ENCODE measurements at places on chromosomes 11 and 22.
A peak's percentile ranks its signal among the peaks of the same experiment; 100 is the strongest.

GRCh38 chr11:87879118-87879517 lies 296.1 kb downstream of the RAB38 start:
- no peak for DNase-seq

DNA sequence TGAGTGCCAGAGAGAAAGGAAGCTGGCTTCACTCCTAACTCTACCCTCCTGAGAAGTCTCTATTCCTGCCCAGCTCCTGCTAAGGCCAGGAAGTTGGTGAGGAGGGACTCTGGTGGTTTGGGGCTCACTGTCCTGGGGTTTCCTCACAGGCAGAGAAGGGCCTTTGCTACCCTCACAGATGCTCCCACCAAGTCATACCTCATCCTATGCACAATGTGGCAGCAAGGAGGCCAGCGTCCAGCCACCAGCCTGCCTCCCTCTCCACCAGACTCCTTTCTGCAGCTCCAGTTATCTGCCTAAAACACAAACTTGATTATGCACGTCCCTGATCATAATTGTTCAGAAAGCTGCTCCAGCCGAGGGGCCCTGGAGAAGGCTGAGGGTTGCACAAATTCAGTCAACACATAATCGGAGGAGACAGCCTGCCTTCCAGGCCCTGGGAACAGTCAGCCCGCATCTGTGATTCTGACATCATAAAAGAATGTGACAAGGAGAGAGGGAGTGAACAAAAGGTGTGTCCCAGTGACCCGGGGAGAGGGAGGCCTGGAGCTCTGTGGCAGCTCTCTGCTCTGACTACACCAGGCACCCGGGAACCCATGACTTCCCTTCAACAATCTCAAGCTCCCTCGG lies 28.8 kb downstream of the DKK3 start:
- DNase-seq, result peak; percentile 35

- DNase-seq, result no peak
These were observed 124.2 kb upstream of the PITPNB start for GRCh38 chr22:28043266-28043665.

GRCh38 chr11:86800960-86801272 lies 574 bp downstream of the PRSS23 start:
- no peak for DNase-seq

GRCh38 chr11:44610186-44610955 lies 44.9 kb downstream of the CD82 start:
- DNase-seq, result no peak

GRCh38 chr11:61923166-61924063 lies 6.0 kb upstream of the RAB3IL1 start:
- peak; percentile 61 for DNase-seq

- DNase-seq, result no peak
These were observed 24.1 kb downstream of the MYEOV start for GRCh38 chr11:69318093-69318420.

DNA sequence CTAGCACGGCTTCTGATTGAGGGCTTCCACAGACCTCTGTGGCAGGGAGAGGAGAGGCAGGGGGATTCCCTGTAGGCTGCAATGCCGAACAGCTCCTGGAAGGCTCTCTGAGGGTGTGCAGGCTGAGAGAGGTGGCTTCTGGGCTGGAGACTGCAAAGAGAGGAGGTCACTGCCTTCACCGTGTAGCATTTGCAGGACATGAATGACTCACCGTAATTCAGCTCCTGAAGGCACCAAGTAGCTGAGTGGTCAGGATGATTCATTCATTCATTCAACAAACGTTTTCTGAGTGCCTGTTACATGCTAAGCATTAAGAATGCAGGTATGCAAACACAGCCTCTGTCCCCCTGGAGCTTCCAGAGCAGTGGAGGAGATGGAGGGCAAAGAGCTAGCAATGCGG lies 18.0 kb upstream of the EIF3D start:
- no peak for DNase-seq

GRCh38 chr11:101127699-101128570 lies 1.7 kb downstream of the PGR start:
- DNase-seq, result peak; percentile 28

DNA sequence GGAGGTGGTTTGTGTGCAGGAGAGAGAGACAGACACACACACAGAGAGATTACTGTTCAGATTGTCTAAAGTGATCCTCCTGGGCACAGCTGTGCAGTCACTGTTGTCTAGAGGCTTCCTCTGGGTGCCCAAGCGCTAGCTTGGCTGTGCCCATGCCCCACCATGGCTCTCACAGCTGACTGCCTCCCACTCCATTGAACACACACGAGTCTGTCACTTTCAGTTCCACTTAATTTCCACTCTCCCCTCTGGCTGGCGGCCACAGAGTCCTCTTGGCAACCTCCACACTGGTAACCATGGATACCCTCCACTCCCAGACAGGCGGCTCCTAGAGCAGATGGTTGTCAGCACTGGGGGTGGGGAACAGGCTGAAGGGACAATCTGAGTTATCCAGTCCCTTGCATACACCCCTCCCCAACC lies 29.1 kb downstream of the MAP6 start:
- no peak for DNase-seq

DNA sequence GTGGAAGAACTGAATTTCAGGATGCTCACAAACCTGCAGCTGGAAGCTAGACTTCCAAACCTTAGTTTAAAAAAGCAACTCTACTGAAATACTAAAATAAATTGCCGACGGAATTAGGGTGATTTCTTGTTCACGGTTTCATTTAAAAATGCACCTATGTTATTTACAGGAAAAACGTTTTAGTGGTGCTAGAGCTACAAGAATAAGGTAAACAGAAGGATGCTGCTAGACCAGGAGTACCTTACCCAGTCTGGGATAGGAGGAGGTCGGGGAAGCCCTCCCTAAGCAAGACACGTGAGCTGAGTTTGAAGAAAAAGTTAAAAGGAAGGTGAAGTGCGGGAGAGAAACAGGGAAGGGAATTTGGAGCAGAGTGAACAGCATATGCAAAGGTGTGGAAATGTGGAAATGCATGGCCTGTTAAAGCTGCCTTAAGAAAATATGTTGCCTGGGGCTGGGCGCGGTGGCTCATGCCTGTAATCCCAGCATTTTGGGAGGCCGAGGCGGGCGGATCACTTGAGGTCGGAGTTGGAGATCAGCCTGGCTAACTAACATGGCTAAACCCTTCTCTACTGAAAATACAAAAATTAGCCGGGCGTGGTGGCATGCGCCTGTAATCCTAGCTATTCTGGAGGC lies 1.4 kb upstream of the FTH1 start:
- DNase-seq, result no peak

- DNase-seq, result no peak
These were observed 2.6 kb downstream of the LIPT2 start for GRCh38 chr11:74490941-74491340.

DNA sequence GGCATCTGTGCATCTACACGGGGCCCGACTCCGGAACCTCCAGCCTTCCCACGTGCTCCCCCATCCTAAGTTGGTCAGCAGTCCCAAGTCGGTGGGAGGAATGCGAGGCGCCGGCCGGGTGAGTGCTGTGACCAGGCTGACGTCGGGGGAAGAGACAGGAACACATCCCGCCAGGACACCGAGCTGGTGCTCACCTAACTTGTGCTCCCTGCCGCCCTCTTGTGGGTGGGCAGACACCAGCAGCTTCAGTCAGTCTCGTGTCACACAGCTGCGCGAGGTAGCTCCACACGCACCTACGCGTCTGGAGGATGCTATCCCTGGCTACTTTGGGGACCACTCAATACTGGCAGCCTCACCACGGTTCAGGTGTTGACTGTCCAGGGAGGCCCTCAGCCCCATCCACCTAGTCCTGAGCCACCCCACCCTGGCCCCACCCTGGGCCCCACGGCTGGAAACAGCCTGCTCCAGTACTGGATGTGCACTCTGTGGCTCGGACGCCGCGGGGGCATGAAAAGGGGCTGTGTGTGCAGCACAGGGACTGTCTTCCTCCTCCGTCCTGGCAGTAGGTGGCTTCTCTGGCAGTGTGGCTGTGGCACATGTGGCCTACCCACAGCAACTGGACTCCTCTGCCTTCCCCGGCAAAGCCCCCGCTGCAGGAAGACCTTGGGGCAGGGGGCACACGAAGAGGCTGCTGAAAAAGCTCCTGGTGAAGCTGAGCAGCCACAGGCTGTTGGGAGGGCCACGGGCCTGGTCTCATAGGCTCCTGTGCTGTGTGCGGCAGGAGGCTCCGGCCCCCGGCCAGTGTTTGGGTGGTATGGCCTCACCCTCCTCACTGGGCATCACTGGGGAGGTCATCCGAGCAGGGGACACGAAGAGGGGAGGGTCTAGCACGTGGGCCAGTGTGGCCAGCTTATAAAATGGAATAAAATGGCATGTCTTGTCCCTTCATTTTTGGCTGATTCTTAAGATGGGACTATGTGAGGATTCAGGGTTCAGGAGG lies 11.2 kb upstream of the BID start:
- DNase-seq, result peak; percentile 76

DNA sequence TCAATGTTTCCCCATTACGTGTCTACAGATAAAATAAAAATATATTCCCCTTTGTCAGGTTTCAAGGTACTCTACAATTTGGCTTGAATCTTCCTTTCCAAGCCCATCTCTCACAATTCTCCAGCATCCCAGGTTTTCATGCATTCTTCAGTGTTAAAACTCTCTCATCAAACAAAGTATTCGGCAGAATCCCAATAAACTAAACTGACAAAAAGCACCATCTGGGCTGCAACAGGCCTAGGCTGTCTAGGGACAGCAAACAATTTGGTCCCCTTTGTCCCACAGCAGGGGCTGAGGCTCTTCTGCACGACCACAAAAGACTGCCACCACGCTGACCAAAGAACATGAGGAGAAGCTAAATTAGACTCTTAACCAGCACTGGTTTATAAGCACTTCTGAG lies 159.4 kb downstream of the CADM1 start:
- no peak for DNase-seq

DNA sequence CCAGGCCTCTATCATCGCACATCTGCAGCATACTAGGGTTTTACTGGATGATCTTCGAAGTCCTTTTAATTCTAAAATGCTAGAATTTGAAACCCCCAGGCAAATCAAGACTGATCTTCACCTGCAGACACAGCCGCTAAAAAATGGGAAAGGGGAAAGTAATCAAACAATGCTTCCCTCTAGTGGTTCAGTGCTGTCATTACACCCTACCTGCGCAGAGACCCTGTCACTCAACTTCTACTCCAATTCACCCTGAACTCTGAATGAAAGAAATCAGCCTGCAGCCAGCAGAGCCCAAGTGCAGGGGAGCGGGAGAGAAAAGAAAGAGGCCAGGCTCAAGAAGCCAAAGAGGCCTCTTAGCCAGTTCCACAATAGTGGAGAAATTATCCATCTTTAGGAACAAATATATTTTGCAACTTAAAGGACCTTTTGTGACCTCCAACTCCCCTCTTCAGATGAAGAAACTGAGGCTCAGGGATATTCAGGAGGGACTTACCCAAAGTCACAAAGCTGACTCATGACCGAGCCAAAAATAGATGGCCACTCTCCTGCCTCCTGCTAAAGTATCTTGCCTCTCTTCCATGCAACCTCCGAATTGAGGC lies 33.0 kb downstream of the SERGEF start:
- DNase-seq, result no peak

DNA sequence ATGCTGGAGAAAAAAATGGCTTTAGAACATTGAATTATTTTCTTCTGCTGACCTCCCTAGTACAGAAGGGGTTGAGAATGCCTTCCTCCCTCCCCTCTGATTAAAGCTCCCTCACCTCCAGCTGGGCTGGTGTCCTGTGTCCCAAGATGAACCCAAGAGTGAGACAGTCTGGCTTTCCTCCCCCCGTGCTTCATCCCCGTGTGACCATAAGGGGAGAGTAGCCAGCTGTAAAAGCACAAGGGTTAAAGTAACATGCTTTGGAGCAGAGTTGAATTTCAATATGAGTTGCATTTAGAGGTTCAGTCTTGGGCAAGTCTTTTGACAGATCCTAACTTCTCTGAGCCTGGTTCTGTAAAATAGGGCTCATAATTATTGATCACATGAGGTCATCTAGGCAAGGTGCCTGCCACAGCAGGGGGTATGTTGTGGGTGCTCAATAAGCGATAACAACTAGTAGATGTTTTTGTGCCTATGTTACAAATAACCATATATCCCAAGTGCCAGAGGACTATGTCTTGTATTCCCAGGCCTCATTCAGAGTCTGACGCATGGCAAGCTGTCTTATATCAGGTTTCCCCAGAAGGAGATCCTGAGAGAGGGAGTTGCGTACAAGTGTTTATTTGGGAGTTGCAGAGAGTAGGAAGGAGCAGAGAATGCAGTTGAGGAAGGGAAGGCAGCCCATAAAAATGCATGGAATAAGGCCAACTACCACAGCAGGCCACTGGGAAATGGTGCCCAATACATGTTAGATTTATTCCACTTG lies 4.1 kb downstream of the PRG2 start:
- DNase-seq, result no peak

GRCh38 chr11:71934213-71934612 lies 5.4 kb downstream of the RNF121 start:
- no peak for DNase-seq

DNA sequence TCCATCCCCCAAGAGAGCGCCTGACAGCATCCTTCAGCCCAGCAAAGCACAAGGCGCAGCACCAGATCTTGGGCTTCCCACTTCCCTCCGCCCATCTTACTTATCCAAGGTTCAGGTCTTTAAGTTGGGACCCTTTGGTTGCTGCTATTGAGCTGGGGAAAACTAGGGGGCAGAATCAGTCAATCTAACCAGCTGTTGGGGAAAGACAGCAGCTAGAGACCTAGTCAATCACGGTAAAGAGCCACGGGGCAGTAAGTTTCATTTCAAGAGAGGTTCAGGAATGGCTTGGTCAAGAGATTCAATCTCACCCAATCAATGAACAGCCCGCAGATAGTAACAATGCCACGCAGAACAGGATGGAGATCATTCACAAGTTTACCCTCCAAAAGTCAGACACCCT lies 1.7 kb downstream of the ABTB2 start:
- DNase-seq, result no peak

DNA sequence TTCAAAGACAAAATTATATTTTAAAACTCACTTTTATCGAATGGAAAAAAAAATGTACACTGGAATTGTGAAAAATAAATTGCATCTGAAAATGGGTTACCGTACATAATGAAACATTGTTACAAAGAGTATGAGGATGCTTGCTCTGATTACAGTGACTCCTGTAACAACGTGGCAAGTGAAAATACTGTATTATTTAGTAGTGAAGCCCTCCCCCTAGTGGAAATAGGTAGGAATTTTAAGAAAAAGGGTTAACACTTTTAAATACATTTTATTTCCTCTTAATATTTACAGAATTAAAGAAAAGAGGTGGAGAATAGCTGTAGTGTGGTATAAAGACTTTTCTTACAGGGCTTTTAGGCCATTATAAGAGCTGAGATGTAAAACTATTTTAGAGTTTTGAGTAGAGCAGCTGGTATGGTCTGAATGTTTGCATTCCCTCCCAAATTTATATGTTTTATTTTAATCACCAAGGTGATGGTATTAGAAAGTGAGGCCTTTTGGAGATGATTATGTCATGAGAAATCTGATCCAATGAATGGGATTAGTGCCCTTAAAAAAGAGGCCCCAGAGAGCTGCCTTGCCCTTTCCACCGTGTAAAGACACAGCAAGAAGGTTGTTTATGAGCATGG lies 25.2 kb downstream of the FAM76B start:
- DNase-seq, result no peak

DNA sequence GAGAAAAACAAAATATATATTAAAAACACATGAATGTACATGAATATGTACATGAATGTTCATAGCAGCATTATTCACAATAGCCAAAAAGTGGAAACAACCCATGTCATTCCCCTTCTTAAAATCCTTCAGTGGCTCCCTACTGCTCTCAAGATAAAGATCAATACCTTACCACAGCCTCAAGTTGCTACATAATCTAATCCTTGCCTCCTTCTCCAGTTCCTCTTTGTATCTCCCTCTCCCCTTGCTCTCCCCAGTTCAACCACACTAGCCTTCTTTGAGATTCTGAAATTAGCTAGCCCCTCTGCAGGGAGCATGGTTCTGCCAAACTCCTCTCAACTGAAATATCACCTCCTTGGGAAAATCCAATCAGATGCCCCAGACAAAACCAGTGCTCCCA lies 28.1 kb downstream of the MTMR2 start:
- no peak for DNase-seq

GRCh38 chr11:102757823-102758549 lies 22.4 kb downstream of the MMP10 start:
- no peak for DNase-seq

Measured in upper lobe of left lung (tissue), 6 donors.